ENCODE measurements at places on chromosomes 11 and 22.

DNA sequence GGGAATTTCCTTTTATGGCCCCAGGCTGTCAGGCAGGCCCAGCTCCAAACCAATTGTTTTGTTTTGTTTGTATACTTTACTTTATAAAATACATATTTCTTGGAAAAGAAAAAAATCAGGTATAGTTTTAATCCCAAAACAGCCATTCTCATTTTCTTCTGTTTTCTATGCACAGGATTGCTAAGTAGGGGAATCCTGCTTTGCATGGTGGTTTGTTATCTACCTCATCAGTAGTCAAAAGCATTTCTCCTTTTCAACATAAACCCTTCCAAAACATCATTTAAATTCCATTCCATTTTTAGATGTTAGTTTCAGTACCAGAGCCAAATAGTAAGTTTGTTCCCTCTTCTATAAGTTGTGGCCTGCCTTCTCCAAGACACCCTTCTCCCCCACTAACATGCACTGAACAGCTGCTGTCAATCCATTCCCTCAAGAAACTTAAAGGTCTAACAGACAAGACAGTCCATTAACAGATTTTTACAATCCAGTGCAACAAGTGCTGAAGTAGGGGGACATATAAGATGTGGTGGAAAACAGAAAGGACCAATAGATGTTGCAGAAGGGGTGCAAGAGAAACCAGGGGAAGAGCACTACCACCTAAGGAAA, 3.7 kb downstream of the ILK start:
- no peak for DNase-seq

DNA sequence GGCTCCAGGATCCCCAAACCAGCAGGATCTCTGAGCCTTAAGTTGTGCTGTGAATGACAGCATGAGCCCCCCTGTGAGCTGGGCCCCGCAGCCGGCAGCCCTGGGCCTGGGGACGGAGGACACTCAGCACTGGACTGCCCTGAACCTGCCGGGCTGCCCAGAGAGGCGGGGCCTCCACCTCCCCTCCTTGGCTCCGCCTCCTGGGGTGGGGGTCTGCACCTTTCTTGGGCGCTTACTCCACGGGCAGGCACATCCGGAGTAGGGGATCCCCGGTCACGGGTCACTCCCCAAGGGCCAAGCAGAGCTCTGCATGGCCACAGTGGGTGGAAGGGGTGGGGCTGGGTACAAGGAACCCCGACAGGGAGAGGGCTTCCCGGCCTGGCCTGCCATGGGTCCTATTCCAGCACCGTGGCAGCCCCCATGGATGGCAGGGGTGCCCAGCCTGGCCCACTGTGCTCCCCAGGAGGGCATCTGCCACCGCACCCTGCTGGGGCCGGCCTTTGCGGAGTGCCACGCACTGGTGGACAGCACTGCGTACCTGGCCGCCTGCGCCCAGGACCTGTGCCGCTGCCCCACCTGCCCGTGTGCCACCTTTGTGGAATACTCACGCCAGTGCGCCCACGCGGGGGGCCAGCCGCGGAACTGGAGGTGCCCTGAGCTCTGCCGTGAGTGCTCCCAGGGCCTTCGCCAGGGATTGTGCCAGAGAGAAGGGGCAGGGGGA, 5.4 kb downstream of the MUC5B start:
- DNase-seq: no peak

DNA sequence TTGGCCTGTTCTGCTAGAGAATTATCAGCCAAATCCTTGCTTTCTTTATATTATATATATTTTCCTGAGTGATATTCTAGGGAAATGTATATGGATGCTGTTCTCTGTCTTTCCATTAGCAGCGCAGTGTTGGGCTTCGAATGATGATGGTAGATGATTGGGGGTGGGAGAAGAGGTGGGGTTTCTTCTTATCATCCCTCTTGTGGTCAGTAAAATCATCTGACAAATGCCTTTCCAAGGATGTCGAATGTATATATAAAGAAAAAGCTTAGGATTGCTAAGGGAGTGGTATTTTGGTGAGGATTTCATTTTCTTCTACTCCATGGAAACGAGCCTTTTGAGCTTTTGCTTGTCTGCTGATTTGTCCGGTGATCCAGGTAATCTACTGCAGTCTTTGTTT, 48.9 kb downstream of the ARHGEF12 start:
- no peak for DNase-seq

- no peak for DNase-seq
Measured at GRCh38 chr11:65437436-65438227, 15.0 kb downstream of the NEAT1 start.

DNA sequence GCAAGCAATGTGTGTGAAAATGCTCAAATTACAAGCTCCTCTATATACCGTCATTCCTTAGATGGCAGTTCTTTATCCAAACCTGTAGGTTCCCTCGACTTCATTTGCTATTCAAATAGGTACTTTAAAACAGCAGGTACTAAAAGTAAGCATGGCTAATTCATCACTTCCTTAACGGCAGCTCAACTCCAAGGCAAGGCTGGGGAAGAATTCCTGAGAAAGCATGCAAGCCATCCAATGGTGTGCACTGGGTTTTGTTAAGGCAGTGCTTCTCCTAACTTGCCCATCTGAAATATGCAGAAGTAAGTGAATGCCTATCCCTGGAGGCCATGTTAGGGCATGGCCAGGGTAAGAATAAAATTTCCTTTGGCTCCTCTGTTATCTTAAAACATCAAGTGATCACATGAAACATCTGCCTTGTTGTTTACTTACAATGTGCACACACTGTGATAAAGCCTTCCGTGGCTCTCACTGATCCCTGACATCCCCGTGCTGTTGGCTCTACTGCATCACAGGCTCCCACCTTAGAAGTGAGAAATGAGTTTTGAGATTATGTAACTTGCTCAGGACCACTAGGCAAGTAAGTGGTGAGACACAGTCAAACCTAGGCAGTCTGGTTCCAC, 52.1 kb downstream of the SMCO4 start:
- no peak for DNase-seq

DNA sequence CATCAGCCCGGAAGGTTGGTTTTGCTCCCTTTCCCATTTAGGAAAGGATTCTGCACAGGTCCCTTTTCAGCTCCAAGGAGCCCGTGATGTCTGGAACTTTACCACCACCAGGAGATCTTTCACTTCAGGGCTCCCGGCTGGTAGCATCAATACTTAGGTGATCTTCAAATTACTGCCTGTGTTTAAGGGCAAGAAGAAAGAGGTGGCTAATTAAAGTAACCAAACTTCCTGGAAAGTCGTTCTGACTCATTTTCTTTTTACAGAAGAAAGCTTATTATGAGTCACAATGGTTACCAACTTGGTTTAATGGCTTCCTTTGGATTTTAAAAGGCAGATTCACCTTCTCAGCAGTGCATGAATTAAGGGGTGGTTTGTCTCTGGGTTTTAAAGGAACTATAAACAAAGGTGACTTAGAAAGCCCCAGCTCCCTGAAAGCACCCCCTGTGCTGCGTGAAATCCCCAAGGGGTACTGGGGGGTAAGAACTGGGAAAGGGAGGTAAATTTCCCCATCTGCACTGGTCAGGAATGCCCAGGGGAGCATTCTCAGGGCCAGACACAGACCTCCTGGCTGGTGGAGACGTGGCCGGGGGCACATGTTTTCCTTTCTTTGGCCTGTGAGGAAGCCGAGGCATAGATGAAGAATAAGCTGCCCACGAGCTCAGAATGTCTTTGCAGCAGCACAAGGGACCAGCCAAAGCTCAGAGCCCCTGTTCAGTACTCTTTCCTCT, 8.8 kb downstream of the POU2F3 start:
- no peak for DNase-seq

DNA sequence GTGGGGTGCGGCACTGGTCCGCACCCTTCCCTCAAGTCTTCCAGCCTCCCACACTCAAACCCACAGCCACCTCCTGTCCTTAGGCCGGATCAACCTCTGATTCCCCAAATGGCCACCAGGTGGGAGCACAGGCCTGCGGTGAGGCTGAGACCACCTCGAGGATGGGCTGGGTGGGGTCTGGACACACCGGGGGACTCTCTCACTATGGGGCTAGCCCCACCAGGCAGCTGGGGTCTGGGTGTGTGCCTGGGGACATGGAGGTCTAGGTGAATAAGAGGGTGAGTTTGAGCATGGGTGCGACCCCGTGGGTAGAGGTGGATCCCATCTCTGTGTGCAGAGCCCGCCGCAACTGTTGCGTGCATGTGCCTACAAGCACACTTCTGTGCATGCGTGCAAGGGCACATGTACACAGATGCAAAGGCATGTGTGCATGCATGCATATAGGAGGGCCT, 32.6 kb downstream of the MYO18B start:
- DNase-seq: no peak

DNA sequence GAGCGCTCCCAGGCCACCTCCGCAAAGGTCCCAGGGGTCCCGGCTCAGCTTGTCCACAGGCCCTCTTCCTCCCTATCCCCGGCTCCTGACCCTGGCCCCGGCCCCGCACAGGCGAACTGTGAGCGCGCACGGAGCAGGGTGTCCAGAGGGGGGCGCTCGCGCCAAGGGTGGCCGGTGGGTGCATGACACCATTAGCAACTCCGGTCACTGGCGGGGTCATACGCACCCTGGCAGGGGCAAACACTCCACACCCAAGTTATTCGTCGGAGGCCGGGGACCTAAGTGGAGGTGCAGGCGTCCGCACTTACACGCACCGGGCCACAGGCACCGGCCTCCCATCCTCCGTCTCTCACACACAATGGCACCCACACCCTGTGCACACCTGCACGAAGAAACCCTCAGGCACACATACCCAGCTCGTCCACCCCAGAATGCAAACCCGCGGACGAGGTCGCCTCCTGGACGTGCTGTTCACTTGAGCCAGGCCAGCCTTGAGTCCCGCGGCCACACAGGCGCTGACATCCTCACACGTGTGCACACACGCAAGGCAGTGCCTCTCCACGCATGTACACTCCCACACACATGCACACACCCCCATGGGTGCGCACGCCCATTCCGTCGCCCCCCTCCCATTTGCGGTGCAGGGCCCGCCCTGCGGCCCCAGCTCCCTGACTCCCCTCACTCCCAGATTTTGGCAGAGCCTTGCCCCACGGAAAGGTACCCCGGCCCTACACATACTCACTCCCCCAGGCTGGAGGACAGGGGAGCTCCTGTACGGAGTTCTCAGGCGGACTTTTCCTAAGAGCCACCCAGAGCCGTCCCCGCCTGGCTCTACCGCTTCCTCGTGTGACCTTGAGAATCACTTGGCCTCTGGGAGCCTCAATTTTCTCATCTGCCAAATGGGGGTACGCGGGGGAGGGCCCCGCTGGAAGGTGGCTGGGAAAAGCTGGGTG, at the start of gene RASGRP2:
RASGRP2 (minus strand) TSS at position 552 of the 953 bp plus-strand sequence. CDS start 1,276 bp downstream, outside the sequence.
- DNase-seq: no peak

- no peak for DNase-seq
Measured at GRCh38 chr22:19138217-19139000, 6.0 kb downstream of the ESS2 start.

DNA sequence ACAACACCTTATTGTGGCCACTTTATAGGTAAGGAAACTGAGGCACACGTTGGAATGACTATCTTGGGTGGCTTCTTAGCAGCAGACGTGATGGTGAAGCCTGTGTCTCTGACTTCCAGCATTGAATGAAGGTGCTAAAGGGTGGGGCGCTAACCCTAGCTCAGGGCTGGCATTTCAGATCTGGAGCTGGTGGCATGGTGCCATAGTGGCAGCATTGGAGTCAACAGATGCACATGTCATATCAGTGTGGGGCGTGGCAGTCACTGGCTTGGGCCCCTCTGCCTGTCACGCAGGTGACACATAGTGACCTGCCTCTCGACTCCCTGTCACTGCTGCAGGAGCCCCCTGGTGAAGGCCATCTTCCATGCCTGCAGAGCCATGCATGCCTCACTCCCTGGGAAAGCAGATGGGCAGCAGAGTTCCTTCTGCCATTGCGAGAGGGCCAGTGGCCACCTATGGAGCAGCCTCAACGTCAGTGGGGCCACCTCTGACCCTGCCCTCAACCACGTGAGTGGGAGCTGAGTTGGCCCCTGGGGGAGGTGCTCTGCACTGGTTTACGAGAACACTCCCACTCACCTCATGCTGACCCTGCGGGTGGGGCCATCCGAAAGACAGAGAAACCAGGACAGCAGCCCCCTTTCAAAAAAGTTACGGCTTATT, 14.8 kb downstream of the SHISA8 start:
- DNase-seq: no peak

DNA sequence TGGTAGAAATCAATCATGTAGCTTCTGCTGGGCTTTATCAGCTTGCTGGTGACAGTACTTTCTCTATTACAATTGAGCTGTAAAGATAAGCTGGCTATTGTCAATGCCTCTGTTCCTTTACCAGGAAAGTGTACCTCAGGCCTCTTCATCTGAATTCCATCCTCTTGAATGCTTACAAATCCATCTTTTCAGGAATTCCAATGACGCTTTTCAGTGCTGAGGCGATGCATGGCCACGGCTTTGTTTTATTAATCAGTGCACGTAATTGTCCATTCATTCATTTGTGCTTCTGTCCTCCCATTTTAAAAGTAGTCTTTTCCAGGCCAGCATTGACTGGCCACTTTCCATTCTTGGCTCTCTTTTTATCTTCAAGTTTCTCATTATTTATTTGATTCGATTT, 202.0 kb downstream of the PGR start:
- no peak for DNase-seq

DNA sequence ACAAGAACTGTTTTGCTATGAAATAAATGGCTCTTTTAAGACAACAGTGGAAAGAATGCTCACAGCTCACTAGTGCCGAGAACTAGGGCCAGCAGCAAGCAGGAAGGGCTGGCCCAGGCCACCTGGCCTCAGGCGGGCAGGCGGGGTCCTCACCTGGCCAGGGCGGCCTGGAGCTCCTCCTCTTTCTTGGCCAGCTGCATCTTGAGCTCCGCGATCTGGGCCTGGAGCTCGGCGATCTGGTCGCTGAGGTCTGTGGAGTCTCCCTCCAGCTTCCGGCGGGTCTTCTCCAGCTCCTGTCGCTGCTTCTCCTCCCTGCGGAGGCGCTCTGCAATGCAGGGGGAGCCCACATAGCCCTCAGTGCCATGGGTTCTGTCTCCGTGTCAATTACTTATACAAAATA, 43.8 kb downstream of the APOL1 start:
- no peak for DNase-seq

DNA sequence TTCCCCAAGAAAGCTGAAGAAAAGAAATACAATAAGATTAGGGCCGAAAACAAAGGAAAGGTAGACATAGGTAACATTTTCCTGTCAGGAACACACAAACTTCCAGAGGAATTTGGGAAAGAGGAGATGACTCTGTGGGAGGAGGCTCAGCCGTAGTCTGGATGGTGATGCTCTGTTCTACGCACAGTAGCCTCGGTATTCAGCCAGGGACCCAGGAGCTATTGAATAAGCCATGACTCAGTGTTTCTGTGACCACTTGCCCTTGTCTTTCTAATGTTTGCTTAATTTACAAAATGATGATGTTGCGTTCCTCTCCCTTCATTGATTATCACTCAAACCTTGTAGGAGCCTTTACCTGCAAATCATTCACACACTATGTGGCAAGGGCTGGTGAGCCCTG, 745.0 kb downstream of the NTM start:
- DNase-seq: no peak

GRCh38 chr11:18844753-18845367, 53.3 kb upstream of the PTPN5 start:
- DNase-seq: no peak

GRCh38 chr11:10646681-10647355, 46.7 kb downstream of the IRAG1 start:
- DNase-seq: no peak

GRCh38 chr11:126791991-126792390, 208.6 kb downstream of the KIRREL3 start:
- no peak for DNase-seq

Measured in NCI-H187 (cell line).